ENCODE measurements at places on chromosomes 5 and 9.

GRCh38 chr5:123066016-123066415 lies 23.0 kb upstream of the PRDM6 start:
- no peak for DNase-seq

DNA sequence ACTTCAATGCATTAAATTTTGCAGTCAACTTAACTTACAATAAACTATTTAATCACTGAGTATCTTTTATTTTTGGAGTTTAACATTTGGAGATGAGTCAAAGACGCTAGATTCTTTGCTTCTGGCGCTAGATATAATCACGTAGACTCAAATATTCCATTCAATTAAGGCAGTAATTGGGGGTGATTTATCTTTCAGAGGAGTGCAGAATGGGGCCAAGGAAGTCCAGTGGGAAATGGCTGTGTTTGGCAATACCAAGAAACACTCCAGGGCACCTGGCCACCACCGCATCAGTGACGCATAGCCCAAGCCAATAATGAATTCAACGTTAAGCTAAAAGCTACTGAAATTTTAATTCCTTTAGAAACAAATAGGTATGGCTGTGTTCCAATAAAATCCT lies 81.2 kb downstream of the PHAX start:
- no peak for DNase-seq

DNA sequence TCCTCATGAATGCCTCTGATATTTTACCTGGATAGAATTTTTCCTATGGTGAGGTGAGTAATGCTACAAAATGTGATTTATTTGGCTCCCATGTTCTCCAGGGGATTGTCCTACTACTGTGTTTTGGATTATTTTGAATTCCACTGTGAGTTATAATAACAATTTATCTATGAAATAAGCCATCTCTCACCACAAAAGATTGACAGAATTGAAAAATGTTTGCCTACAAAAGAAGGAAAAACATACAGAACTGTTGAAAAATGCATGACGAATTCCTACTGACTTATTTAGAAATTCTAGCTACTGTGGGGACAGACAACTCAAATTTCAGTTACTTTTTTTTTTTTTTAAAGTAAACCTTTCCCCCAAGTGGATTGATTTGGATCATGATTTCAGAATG lies 463.7 kb upstream of the GRIN3A start:
- no peak for DNase-seq

- no peak for DNase-seq
Observed at GRCh38 chr9:131403493-131403773, 9.5 kb downstream of the PRRC2B start.

- DNase-seq: no peak
Observed at GRCh38 chr5:150172145-150172544, 5.6 kb downstream of the CDX1 start.

DNA sequence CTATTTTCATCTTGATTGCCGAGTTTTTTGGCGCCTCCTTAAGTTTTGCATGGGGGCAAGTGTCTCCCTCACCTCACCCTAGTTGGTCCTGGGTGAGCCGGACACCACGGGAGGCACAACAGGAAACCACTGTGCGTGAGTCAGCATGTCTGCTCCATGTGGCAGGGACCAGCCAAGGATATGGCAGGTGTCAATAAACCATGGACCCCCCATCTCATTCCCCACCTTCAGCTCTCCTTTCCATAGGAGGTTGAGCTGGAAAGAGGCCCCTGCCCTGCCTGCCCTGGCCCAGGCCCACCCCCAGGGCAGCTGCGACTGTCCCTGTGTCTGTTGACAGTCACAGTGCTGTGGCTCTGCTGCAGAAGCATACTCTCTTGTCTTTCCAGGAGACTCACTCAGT lies 3.1 kb downstream of the SPACA9 start:
- no peak for DNase-seq

GRCh38 chr9:92151691-92152393 lies 36.6 kb upstream of the SPTLC1 start:
- peak; percentile 71 for DNase-seq

- DNase-seq: no peak
Observed at GRCh38 chr5:141695627-141696215, 13.7 kb upstream of the ARAP3 start.

DNA sequence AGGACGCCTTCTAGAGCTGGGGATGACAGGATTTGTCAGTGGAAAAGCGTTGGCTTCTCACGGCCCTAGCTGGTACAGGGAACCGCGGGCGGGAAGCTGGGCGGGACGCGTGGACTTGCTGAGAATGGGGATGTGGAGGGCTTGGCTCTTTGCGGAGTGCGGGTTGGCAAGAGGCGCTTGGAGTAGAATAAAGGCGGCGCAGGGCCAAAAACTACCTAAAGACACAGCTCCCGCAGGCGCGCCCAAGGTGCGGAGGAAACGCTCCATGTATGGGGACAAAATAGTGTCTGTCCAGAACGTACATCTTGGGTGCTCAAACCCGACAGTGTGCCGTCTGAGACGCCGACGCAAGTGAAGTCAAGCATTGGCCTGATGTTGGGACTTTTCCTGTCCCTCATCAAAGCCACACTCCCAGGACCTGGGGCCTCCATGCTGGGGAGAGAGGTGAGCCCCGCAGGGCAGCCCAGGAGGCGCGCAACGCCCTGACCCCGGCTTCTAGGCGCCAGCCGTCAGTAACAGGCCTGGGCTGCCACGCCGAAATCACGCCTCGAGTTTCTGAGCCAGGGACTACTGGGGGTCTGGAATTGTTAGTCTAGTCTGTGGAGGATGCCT lies 1.6 kb upstream of the NKX2-5 start:
- DNase-seq: no peak

DNA sequence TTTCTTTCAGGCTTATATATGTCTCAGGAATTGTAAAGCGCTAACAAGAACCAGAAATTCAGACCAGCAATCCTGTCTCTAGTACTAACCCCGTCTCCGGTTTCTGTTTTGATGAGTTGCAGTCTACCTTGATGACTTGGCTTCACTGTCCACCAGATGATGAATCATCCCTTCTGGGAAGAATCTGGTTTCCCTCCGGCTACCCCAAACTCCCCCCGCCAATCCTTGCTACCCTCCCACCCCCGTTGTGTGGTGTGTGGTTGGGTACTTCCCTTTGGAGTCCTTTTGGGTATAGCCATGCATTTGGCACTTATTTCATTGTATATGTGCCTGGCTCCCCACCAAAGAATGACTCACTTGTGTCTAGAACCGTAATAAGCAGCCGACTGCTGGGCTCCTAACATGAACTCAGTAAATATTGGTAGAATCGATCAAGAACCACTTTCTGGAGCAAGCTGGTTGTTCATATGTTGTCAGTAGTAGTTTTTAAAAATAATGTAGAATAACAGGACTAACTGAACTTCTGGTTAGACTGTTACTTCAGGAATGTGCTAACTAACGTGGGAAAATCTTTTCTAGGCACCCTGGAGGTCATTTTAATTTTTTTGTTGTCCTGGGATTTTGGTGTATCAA lies 8.3 kb upstream of the TGFBI start:
- DNase-seq: peak; percentile 86

GRCh38 chr9:3742586-3742985 lies 216.8 kb upstream of the RFX3 start:
- DNase-seq: no peak

- DNase-seq: no peak
Observed at GRCh38 chr9:98225015-98225442, 30.4 kb downstream of the TBC1D2 start.

DNA sequence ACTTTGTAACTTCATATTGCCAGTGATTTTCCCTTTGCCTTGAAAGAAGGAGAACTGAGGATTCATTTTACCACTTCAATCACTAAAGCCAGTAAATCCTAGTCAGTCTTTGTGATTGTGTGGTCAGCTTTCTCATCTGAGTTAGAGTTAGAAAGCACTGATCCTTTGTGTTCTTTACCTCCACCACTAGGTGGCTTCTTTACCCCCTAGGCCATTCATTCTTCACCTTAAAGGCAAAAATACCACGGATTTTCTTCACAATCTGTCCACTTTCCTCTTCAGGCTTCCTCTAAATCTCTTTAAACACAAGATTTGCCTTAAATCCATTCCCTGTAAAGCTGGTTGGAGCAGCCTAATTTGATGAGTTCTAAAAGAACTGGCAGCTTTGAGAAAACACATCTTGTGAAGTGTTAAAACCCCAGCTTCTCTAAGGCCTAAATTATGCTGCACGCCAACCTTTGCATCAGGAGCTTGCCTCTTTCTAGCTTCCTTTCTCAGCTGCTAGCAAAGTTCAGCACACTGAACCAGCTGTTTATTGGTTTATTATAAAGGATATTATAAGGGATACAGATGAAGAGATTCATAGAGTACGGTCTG lies 20.4 kb downstream of the BDP1 start:
- DNase-seq: no peak

DNA sequence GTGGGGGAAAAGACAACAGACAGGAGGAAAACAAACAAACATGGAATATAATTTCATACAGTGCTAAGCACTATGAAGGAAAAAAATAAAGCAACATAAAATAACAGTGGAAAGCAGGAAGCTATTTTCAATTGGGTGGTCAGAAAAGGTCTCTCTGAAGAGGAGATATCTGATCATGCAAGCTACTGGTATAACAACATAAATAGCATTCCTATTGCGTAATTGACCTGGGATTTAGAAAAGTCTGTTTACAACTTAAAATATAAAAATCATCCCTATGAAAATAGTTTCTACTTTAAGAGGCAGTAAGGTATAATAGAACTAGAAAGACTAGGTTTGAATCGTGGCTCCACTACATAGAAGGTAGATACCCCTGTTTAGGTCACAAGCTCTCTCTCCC lies 61.4 kb downstream of the FBXW11 start:
- DNase-seq: no peak

GRCh38 chr5:137563301-137563645 lies 64.1 kb upstream of the SPOCK1 start:
- DNase-seq: no peak

- DNase-seq: no peak
Observed at GRCh38 chr5:133236541-133236951, 184.7 kb downstream of the HSPA4 start.

DNA sequence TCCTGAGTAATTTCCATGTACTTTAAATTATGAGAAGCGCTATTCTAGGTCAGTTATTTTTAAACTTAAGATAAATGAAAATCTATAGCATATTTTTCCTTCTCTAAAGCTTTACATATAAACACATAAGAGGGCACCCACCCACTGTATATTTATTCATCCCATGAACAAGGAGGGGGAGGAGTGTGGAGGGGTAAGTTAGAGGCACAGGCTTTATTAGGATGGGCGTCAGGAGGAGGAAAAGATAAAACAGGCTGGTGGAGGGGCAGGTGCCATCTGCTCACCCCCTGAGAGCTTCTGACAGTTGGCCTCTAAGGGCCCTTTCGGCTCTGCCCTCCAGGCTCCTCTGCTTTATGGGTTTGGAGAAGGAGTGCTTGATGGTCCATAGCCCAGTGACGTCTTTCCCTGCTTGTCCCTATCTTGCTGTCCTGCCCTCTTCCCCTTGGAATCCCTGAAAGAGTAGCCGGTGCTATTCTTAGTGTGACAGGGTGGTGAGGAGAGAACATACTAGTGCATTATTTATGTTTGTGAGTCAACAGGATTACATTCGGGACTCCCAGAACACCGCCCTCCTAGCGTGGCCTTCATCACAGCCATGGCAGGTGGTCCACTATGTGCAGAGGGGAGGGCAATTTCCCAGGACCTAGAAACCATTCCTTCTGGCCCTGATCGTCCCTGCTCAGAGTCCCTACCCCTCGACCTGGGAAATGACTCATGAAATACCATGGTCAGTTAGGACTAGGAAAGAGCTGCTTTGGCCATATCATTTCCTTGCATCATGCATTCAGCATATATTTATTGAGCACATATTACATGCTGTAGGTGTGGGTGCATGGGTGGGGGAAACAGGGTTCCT lies 7.9 kb upstream of the SYNPO start:
- DNase-seq: no peak

GRCh38 chr5:157574456-157575380 lies 857 bp downstream of the ADAM19 start:
- DNase-seq: peak; percentile 32

DNA sequence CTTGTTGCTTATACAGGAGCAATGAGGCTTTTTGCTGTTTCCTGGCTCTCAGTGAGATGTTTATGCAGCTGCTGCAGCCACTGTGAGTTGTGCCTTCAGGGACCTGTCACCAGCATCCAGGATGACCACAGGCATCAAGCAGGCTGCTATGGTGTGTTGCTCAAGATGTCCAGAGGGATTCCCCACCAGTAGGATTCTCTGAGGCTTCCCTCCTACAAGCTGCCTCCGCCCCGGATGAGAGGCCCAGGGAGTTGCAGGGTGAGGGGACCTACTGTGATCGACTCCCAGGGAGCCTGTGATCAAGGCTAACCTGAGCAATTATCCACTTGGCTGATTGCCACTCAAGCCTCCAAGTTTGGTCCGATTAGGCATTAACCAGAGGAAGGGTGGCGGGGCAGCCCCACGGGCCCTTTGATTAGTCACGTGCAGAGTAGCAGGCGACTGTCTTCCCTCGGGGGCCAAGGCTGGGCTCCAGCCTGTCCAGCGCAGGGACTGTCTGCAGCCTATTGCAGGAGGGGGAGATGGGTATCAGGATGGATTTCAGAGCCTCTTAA lies 1.8 kb upstream of the FAT2 start:
- no peak for DNase-seq

DNA sequence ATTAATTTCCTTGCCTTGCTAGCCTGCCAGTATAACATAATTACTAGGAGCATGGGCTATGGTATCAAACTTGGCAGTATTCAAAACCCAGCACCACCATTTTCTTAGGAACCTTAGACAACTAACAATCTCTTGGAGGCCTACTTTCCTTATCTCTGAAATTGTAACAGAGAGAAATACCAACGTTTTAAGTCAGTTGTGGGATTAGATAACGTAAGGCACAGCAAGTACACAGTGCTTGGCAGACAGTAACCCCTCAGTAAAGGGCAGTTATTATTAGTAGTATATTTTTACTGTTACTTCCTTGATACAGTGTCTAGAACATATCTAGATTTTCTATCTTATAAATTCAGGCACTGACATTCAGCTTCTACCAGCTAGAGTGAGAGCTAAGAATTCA lies 309.6 kb downstream of the ACTL7B start:
- no peak for DNase-seq
